GM06990 (cell line): ENCODE measurements at places on chromosomes 13 and 19.

DNA sequence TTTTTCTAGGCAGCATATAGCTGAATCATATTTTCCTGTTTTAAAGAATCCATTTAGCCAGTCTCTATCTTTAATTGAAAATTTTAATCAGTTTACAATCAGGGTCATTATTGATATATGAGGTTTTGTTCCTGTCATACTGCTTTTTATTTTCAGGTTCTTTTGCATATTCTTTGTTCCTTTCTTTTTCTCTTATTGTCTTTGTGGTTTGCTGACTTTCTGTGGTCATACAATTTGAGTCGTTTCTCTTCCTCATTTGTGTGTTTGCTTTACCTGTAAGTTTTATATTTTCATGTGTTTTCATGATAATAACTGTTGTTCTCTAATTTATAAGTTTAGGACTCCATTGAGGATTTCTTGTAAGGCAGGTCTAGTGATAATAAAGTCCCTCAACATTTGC lies 812.6 kb downstream of the DACH1 start:
- no peak for DNase-seq

DNA sequence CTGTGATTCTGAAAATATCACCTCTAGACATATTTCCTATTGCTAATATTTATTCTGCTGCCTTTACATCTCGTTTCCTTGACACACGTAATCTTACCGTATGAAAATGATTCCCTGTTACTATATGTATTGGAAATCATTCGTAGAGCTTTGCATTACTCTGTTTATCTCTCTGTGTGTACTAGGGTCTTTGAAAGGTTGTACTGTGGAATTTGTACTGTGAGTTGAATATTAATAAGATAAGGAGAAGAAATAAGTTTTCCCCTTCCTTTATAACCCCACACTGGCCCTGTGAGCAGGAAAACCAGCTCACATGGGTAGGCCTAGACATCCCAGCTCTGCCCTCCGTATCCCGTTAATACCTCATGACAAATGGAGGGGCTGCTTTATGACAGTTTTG lies 354.9 kb downstream of the KLF5 start:
- DNase-seq, result no peak

- no peak for DNase-seq
These were observed 7.3 kb downstream of the KCNC3 start for GRCh38 chr19:50321831-50322230.

- DNase-seq, result no peak
These were observed 14.9 kb downstream of the C13orf42 start for GRCh38 chr13:51096131-51096530.

DNA sequence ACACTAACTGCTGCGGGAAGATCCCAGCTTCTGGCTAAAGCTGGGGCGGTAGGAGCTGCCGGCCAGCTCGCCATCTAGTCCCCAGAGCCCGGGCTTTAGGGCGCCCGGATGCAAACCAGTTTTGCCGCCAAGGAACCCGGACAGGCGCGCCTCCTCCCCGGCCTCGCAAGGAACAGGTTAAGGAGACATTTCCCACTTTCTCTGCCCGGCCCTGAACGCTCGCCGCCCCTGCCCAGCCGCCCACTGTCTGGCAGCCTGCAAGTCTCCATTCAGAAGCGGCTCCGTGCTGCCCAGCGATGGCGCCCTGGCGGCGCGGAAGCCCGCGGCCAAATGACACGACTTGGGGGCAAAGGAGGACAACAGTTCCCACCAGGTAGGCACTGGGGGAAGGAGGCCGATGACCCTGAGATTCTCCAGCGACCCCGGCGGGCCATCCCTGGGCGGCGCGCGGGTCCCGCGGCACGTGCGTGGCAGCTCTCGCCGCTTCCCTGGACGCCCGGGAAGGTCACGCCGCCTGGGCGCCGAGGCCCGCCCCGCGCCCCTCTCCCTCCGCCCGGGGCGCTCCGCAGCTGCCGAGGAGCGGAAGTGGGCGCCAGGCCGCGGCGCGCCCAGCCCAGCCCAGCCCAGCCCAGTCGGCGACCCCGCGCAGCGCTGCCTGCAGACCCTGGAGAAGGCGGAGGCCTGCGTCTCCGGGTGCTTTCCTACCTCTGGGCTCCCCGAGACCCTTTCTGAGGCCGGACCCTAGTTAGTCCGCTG lies 42.2 kb upstream of the HNRNPA1L2 start:
- peak; percentile 41 for DNase-seq

DNA sequence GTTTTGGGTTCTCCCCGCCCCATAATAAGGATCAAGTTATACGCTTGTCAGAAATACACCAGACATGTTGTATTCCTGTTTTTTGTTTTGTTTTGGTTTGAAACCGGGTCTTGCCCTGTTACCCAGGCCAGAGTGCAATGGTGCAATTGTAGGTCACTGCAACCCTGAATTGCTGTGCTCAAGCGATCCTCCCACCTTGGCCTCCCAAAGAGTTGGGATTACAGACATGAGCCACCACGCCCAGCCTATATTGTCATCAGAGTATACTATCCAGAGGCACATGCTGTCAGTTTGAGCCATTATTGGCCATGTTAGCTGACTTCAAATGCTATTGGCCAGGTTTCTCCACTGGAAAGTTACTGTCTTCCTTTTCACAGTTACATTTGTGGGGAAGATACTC lies 9.8 kb downstream of the SAFB start:
- DNase-seq, result no peak

DNA sequence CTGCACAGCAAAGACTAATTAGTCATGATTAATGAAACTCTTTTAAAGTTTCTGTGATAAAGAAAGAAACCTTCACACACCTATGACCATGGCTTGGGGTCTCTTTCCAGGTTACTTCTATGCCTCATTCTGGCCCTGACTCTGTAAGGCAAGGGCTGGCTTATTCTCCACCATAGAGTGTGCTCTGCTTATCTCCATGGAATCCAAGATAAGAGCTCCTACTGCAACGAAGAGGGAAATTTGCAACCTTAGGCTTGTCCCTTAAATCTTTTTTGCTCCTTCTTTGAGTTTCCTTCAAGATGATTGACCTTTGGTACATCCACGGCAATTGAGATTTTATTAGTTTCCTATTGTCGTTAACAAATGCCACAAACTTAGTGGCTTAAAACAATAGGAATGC lies 239.9 kb downstream of the SPRY2 start:
- DNase-seq, result no peak

GRCh38 chr13:49690133-49690994 lies 922 bp downstream of the EBPL start:
- DNase-seq, result no peak

DNA sequence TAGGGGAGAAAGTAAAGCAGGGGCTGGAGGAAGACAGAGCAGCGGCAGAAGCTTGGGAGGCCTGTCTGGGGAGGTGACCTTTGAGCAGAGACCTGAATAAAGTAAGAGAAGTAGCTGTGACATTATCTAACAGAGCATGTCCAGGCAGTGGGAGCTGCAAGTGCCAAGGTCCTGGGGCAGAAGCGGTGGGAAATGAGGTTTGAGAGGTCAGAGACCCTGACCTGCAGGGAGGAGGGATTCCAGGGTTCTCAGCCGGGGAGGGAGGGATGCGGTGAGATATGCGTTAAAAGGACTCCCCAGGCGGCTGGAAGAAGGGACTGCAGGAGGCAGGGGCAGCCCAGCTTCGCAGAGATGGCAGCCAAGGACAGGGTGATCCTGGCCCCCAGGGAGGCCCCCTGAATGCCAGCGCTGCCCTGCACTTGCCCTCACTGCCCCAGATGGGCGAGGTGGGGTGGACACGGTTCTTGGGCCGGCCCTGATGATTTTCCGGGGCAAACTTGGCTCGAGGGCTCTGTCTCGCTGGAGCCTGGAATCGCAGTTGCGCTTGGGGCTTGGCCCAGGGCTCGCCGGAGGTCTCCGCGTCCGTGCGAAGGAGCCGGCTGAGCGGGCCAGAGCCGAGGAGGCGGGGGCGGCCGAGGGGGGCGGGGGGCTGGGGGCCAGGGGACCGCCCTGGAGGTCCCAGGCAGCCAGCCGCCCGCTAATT lies 3.2 kb downstream of the CRLF1 start:
- no peak for DNase-seq

GRCh38 chr19:52237771-52238400 lies 31.5 kb upstream of the ZNF766 start:
- DNase-seq, result peak; percentile 18

DNA sequence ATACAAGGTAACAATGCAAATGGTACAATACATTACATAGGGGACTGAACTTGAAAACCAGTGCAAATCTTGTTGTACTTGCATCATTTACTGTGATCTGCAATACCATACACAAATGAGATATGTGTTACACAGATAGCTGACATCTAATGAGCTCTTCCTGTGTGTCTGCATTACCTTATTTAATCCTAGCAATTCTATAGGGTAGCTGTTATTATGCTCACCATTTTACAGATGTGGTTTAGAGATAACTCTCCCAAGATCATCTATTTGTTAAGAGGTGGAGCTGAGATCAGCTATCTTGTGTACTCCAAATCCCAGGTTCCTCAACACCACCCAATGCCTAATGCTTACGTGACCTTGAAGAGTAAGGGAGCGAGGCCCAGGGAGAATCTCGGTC lies 21.4 kb upstream of the SERP2 start:
- no peak for DNase-seq

GRCh38 chr13:113602291-113602988 lies 17.9 kb downstream of the TFDP1 start:
- no peak for DNase-seq

DNA sequence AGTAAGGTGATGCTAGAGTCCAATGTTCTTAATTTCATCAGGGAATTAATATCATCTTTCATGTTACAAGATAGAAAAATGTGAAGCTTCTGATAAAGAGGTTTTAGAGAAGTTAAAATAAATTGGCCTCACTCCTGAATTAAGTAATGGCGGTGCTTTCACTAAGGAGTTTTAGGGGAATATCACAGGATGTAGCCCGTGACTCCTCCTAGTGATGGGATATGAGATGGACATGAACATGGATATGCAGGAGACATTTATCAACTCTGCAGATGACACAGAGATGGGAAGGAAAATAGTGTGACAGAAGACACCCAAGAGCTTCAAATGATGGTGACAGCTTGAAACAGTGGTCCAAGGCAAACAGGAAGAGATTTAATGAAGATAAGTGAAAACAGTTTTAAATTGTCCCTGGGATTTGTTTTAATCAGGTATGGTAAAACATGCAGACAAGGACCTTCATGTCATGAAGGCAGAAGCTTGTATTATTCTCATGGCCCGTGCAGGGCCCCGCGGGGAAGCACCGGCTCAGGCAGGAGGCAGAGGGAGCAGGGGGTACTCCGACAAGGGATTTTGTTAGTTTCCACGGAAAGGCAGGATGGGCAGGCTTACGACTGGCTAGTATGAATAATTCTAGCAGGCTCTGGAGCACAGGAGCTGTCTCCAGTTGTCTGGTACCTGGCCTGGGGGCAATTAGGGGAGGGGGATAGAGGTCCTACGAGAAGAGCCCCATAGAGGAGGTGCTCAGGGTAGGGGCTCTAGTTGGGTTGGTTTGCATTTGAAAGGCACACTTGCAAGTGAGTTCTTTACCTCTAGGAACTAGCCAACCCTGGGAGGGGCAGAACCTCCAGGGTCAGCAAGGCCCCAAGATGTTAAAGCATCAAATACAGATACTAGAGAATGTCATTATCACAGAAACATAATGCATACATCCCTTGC lies 38.7 kb upstream of the FARP1 start:
- DNase-seq, result no peak

GRCh38 chr19:2478278-2478755 lies 2.4 kb downstream of the GADD45B start:
- DNase-seq, result no peak

GRCh38 chr13:98478189-98479129 lies 98.4 kb downstream of the STK24 start:
- peak; percentile 64 for DNase-seq

GRCh38 chr19:7356899-7357627 lies 8.3 kb downstream of the ARHGEF18 start:
- DNase-seq, result no peak

DNA sequence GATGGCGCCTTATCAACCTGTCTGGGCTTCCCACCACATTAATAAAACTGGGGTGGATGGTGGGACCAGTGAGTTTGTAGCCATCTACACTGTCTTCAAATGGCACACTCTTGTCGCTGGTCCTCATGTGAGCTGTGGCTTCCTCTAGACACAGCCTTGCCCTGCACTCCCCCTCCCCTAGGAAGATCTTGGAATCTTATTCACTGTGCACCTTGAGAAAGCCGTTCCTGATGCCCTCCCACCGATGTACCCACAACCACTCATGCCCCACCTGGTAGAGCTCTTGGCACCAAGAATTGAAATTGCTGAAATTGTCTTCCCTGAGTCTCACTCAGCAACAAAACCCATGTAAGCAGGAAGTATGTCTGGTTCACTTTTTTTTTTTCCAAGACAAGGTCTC lies 146.0 kb downstream of the PTPRS start:
- no peak for DNase-seq

DNA sequence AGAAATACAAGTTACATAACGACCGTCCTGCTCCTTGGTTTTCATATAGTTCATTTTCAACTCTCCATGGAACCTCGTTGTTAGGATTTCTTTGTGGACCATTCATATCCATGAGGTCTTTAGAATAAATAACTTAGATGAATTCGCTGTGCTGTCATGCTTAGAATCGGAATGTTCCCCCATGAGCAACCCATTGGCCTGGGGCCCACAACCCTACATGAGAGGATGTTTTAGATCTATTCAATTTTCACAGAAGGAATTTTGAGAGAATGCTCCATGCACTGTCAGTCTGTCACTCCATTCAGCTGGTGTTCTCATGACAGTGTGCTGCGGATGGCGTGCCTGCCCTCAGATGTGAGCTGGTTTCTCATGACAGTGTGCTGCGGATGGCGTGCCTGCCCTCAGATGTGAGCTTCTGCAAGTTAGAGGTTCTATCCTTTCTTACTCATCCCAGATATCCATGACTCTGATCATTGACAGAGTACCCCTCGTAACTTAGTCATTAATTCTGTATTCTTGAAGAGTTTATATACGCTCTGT lies 1193.1 kb downstream of the EFNB2 start:
- DNase-seq, result no peak

DNA sequence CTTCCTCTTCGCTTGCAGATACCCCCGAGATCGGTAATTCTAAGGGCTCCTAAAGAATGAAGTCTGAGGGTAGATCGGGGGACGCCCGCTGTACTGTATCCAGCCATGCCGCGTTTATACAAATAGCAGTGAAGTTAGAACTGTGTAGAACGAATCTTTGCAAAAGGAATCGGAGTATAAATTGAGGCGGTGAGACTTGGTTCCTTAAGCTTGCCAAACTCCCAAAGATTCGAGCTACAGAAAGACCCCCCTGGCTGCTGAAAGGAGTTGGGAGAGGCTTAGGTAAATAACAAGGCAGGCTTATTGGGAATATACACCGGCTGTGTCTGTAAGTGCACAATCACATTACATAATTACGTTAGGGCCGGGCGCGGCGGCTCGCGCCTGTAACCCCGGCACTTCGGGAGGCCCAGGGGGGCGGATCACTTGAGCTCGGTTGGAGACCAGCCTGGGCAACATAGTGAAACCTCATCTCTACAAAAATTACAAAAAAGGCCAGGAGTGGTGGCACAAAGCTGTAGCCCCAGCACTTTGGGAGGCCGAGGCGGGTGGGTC lies 12.2 kb downstream of the TMEM160 start:
- DNase-seq, result no peak

- no peak for DNase-seq
These were observed 11.0 kb downstream of the CTU1 start for GRCh38 chr19:51097166-51097738.

GRCh38 chr19:15149737-15150136 lies 42.5 kb downstream of the SYDE1 start:
- no peak for DNase-seq

GRCh38 chr13:42707048-42707447 lies 74.3 kb upstream of the FAM216B start:
- DNase-seq, result no peak
